Thoracic aorta (tissue), 2 donors: ENCODE measurements at places on chromosomes 4 and X. TPM values are rescaled to one million over a fixed set of nuclear protein-coding genes. Genes with fewer than 3 reads are reported as not detected.

Gene PNMA6A
- total RNA-seq, result 8.7 TPM

Gene CT45A10
- total RNA-seq, result not detected

Gene AKAP14
- not detected for total RNA-seq

Gene TLR10
- total RNA-seq, result 0.28 TPM

Gene MAP3K15
- total RNA-seq, result 0.56 TPM

Gene XG
- total RNA-seq, result 29.6 TPM

Gene FGF5
- total RNA-seq, result not detected

Gene HS3ST1
- 1.1 TPM for total RNA-seq

Gene CT55
- total RNA-seq, result not detected

Gene POF1B
- 0.81 TPM for total RNA-seq

Gene CSN1S1
- total RNA-seq, result not detected

Gene FAM9B
- total RNA-seq, result not detected

DNA sequence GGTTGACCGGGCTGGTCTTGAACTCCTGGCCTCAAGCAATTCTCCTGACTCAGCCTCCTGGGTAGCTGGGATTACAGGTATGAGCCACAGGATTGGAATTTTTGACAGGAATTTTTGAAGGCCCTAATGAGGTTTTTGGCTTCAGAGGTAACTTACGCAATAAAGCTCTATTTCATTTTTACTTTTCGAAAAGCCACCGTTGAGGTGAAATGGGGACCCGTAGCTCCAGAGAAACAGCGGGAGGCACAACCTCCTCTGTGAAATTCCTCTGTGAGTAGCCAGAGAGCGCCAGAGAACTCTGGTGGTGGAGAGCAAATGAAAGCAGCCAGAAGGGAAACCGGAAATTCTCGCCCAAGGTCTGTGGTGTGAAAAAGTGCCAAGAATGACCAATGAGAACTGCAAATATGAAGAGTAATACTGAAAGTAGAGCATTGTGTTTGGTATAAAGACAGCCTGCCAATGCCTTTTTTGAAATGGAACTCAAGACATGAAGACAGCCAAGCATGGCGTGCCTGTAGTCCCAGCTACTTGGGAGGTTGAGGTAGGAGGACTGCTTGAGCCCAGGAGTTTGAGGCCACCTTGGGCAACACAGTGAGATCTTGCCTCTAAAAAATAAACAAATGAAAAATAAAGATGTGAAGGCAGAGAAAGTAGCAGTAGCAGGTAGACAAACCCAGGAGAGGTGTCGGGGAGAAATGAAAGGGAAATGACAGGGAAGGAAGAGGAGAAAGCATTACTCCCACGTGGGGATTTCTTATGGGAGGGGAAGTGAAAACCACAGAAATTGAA lies 33.0 kb upstream of the TMEM131L start:
- peak; percentile 19 for DNase-seq

DNA sequence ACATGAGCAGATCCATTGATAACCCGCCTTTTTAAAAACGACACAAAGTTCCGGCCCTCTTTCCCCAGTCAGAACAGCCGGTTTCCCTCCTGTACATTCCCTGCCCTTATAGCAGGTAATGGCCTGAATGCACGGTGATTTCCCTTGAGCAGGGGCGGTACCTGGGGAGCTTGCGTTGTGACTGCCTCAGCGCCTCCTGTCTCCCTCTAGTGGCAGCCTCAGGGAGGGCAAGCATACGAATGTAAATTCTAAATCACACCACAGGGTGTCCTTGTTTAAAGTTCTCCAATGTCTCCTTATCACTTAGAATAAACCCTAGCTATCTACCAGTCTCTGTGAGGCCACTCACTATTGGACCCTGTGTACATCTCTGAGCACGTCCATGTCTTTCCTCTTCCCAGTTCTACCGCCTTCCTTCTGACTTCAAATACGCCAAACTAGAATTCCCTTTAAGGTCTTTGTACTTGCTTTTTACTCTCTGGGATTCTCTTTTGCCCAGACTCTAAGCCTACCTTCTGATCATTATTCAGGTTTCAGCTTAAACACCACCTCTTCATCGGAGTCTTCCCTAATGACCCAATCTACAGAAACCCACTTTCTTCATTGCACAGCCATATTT lies 18.4 kb upstream of the LDB2 start:
- no peak for DNase-seq

GRCh38 chr4:113276464-113277170 lies 227.2 kb downstream of the ANK2 start:
- no peak for DNase-seq

DNA sequence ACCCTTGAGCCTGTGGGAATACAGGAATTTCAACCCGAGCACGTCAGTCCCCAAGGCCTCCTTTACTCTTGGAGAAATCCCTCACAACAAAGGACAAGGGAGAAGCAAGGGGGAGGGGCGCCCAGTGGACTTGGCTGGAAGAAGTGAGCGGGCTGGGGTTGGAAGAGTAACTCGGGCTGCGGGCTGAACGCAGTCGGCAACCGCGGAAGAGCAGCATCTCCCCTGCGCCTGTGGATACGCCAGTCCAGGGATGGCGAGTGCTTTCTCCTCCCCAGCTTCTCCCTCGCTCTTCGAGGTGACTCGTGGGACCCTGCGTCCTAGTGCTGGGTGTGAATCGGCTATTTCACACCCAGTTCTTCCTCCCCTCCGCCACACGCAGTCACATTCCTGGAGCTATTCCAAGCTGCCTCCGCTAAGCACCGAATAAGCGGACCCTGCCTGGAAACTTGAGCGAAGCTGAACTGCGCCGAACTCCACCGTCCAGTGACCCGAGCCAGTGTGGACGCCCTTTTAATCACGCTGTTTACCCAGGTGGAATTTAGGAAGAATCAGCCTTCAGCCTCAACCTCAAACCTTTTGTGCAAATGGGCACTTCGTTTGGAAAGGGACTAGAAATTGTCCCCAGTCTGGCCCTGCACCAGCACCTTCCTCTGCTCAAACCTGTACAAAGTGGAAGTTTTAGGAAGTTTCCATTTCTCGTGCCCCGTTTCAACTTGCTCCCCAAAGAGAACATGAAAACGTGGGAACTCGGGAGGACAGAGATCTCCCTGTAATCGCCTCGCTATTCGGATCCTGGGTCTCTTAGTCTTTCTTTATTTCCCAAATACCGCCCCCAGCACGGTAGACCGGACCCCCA lies 64.3 kb upstream of the WDR17 start:
- no peak for DNase-seq

GRCh38 chr4:144903953-144904711 lies 193.9 kb downstream of the ANAPC10 start:
- DNase-seq, result no peak

DNA sequence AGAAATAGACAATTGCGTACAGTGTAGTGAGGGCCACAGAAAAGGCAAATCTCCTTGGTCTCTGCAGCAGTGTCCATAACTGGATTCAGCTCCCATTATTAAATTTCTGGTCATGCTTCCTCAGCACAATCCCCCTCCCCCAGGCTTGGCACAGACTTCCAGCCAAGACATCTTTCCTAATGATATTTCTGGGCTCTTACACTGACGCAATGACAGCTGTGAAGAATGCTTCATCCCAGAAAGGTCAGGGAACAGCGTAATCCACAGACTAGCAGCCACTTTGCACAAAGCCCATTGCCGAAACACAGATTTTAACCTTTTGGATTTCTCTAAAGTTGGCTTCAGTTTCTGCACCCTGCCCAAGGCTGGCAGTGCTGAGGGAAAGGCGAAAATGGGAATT lies 597.6 kb upstream of the CPEB2 start:
- DNase-seq, result no peak

DNA sequence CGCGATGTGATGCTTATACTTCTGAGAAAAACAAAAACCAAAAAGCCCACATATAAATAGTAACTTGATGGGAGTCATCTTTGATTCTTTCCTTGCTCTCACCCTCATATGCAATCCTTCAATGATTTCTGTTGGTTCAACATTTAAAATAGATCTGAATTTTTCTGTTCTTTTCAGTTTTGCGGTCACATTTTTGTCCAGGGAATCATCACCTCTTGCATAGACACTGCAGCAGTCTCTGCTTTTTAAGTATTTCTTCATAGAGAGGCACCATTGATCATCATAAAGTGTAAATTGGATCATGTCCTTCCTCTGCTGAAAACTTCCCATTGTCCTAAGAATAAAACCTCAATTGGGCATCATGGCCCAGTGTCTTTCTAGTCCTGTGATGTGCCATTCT lies 81.1 kb upstream of the SLC4A4 start:
- DNase-seq, result no peak

- no peak for DNase-seq
These were observed 73.3 kb downstream of the TAF1 start for GRCh38 chrX:71439420-71439819.

DNA sequence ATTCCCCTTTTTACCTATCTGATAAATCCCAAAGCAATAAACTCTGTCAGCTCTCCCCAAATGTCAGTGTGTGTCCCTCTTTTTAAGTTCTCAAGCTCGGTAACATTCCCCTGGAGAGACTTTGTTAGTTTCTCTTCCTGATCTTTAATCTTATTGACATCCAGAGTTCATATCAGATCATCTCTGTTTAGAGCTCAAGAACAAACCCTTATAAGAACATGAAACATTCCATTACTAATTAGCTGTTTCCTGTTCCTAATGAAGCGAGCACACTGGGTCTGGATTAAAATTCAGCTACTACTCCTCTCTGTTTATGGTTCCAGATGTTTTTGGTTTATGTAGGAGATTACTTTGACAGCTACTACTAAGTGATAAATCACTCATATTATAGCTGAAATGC lies 681.5 kb downstream of the DACH2 start:
- DNase-seq, result no peak

GRCh38 chrX:57906790-57907189 lies 3.5 kb downstream of the ZXDA start:
- DNase-seq, result no peak

GRCh38 chr4:134883831-134884449 lies 682.4 kb upstream of the PABPC4L start:
- no peak for DNase-seq

- no peak for DNase-seq
These were observed 3.4 kb downstream of the NCAPG start for GRCh38 chr4:17814140-17814539.

- no peak for DNase-seq
These were observed 402.9 kb downstream of the PCDH18 start for GRCh38 chr4:137129441-137129840.

GRCh38 chr4:54315561-54316538 lies 86.8 kb downstream of the PDGFRA start:
- no peak for DNase-seq

DNA sequence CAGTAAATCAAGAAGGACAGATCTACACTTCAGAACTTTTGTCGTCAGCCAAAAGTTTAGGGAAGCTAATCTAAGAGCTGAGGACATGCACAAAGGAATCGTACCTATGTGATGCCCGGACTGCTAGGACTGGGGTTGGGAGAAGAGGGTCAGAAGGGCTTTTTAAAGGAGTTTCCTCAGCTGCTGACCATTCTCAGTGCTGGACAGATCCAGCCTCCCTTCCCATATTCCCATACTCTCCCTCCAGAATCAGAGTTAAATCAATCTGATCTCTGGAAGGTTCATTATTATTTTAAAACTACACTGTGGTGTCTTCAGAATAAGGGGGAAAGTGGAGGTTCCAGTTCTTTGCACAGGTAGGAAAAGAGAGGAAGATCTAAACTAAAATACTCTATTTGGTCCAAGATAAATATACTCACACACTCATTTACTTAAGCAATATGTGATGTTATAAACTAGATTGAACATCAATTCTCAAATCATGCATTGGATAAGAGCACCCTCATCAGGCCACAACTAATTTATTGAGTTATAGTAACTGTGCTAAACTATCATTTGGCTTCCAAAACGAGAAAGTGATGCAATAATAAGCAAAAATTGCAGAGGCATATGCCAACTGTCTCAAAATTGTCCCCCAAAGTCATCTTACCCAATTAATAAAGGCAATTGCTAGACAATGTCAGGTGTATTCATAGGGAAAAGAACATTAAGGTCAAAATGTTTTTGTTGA lies 124.7 kb downstream of the HNRNPD start:
- DNase-seq, result no peak

DNA sequence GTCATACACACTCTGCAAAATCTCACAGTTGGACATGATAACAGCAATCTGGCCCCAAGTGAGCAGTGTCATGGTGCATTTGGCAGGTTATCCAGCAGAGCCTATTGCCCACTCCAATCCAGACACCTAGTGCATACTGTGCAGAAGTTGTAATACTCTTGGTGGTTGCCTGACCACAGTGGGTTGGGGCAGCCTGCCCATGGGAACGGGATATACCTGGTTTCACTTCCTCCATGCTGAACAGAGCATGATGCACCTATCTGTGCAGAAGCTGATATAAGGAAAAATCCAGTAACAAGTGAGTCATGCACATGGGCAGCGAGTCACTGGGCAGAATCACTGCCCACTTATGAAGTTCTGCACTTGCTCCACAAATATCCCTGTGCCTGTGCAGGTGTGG lies 105.3 kb upstream of the IGSF1 start:
- no peak for DNase-seq

- DNase-seq, result no peak
These were observed 9.7 kb downstream of the SERTM2 start for GRCh38 chrX:111521169-111521568.

- DNase-seq, result no peak
These were observed 16.2 kb upstream of the ZCCHC12 start for GRCh38 chrX:118807151-118808017.

DNA sequence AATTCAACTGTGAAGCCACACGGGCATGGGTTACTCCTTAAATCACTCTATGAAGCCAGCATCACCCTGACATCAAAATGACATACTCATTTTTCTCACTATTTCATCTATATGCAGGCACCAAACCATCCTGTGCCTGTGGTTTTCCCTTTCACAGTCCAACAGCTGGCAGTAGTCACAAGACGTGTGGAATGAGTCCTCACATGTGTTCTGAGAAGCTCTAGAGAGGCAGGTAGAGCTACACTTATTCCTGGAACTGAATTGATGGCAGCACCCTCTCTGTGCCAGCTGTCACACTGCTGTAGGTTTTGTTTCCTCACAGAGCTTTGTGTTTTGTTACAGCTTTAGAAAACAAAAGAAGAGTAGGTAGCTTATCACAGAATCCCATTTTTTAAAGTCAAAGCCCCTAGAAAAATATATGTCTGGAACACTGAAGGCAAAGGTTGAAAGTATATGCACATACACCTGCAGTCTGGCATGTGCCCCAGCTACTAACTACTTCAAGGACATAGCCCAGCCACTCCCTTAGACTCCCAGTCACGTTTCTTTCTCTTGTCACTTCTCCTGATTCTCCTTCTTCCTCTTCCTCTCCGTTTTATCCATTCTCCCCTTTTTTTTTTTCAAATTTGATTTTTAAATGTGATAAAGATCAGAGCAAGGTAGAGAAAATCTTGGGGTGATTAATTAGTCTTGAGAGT lies 107.1 kb downstream of the ANXA10 start:
- no peak for DNase-seq

GRCh38 chr4:59518005-59518823 lies 1681.9 kb upstream of the ADGRL3 start:
- no peak for DNase-seq
